ENCODE measurements at places on chromosomes 6 and 20.

DNA sequence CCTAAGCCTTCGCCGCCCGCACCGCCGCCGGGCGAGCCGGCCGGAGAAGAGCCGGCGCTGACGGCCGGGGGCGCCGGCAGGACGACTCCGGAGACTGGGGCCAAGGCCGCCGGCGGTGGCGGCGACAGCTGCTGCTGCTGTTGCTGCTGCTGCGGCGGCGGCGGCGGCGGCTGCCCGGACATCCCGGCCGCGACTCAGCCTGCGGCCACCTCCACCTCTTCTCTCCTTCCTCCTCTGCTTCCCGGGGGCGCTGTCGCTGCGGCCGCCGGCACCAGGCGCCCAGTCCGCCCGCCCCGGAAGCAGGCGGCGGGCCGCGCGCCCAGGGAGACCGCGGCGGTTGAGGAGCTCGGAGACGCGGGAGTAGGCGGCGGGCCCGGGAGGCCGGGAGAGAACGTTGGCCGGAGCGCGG lies 307 bp downstream of the RANBP9 start:
- DNase-seq, result peak; percentile 45

DNA sequence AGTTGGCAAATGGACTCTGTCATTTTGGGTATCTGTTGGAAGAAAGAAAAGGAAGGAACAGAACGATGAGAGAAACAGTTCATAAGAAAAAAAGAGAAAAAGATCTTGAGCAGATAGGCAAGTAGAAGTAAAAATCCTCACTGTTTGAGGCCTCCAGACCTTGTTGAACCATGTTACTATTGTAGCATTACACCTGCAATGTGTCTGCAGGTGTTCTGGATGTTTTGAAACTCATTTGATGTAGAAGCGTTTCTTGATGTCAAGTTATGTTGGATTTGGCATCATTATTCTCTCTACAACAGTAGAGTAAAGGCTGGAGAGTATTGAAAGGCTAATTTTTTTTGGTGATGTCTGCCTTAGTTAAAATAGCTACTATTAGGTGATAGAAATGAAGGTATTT lies 108.7 kb downstream of the CARMIL1 start:
- no peak for DNase-seq

DNA sequence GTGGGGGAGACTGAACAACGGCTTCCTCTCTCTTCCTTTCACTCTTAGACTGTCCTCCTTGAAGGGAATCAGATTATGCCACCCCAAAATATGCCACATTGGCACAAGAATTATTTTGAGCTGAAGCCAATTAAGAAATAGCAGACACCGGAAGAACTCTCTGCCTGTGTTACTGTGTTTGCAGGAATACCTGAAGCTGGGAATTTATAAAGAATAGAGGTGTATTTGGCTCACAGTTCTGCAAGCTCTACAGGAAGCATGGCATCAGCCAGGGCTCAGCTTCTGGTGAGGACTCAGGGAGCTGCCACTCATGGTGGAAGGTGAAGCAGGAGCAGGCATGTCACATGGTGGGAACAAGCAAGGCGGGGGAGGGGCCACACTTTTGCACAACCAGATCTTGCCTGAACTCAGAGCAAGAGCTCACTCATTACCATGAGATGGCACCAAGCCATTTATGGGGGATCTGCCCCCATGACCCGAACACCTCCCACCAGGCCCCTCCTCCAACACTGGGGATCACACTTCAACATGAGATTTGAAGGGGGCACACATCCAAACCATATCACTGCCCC lies 46.0 kb downstream of the PCNA start:
- no peak for DNase-seq

- no peak for DNase-seq
Measured at GRCh38 chr6:21893793-21894192, 300.2 kb downstream of the SOX4 start.

DNA sequence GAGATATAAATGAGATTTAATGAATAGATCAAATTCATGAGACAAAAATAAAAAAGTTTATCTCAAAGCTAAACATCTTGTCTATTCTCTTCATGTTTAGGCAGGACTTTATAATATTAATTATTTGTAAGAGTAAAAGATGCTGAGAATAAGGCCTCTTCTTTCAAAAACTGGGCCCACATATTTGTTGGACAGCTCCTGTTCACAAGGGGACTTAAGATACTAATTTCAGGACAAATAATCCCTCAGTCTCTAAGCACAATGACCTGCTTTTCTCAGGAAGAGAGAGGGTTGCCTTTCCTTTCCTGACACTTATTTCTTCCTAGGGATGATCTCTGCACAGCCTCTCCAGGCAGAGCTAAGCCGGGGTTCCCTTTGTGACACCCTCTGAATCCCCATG lies 43.3 kb downstream of the NOX3 start:
- DNase-seq, result no peak

DNA sequence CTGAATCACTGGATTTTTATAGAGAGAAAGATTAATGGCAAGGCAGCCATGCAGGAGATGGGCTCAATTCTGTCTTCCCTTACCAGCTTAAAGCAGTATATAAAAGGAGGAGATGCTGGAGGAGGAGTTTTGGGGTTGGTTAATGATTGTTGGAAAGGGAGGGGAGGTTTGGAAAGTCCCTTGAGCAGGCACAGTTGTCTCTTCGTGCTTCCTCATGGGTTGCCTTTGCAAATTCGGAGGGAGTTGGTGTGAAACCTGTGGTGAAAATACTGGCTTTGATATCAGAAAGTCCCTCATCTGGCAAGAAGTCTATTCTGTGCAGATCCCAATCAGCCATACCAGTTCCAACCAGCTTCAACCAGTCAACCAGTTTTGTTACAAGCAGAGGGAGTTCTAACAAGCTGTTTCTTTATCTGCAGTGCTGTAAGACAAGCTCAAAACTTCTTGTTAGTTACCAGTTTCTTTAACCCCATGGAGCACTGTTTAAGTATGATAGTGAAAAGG lies 107.0 kb downstream of the HIVEP1 start:
- no peak for DNase-seq

DNA sequence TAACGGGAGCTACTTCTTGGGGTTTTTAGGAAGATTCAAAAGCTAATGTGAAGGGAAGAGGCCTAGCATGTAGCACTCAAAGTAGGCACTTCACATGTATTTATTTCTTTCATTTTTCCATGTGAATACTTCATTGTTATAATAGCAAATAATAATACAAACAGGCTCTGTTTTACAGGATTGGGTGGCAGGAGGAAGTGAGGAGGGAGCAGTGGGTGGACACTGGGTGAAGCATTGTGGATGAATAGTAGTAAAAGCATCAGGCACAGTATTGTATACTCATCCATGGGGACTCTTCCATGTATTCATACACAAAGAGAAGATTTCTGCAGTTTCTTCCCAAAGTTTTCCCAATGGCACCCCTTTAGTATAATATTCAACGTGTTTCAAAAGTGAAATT lies 38.4 kb upstream of the SNRPB2 start:
- no peak for DNase-seq

GRCh38 chr6:102474041-102474807 lies 1080.7 kb downstream of the GRIK2 start:
- no peak for DNase-seq

DNA sequence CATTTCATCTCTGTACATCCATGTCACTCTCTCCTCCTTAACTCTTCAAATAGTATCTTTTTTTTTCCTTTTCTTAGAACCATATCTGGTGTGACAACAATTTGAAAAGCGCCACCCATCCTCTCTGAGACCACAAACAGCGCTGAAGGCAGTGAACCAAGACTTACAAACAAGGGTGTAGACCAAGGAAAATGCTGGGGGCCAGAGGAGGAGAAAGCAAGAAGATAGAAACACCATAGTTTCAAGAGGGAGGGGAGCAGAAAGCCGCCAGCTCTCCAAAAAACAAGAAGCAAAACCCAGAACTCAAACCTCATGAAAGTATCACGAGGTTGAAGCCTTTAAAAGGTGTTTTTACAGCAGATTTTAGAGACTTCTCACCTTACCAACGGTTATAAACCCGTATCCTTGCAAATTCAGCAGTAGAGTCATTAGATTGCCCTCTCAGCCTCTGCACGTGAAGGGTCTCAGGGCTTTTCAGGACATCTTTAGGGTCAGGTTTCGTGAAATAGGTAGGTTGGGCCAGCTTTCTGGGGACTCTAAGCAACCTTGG lies 13.3 kb upstream of the RIPOR2 start:
- DNase-seq, result peak; percentile 40

DNA sequence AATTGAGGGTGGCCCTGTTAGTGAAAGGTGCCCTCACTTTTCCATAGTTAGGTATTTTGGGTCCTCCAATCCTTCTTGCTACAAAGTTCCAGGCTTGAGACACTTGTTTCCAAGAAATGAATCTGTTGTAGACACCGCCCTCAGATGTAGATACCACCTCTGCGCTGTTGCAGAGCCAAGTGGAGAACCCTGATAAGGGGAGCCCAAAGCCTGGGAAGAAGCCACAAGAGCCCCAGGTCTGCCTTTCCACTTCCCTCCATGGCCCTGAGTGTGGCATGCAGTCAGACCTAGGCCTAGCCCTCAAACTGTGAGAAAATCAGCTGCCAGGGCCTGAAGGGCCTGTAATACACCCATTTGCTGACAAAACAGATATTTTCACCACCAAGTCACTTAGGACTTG lies 37.1 kb downstream of the DTD1 start:
- DNase-seq, result no peak

GRCh38 chr6:149371154-149371553 lies 28.9 kb upstream of the SUMO4 start:
- DNase-seq, result no peak

DNA sequence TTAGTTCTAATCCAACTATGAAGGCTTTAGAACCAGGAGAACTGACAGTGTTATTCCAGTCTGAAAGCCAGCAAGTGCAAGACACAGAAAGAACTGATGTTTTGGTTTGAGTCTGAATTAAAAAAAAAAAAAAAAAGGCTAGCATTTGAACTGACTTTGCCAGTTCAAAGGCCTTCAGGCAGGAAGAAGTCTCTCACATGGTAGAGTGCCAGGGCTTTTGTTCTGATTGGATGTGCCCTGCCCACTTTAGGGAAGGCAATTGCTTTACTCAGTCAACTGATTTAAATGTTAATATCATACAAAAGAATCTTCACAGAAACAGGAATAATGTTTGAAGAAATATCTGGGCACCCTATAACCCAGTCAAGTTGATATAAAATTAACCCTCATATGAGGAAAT lies 212.2 kb downstream of the HIVEP2 start:
- no peak for DNase-seq

- DNase-seq, result no peak
Measured at GRCh38 chr6:85416049-85416448, 33.8 kb upstream of the NT5E start.

- no peak for DNase-seq
Measured at GRCh38 chr6:157106487-157106886, 216.8 kb downstream of the TMEM242 start.

DNA sequence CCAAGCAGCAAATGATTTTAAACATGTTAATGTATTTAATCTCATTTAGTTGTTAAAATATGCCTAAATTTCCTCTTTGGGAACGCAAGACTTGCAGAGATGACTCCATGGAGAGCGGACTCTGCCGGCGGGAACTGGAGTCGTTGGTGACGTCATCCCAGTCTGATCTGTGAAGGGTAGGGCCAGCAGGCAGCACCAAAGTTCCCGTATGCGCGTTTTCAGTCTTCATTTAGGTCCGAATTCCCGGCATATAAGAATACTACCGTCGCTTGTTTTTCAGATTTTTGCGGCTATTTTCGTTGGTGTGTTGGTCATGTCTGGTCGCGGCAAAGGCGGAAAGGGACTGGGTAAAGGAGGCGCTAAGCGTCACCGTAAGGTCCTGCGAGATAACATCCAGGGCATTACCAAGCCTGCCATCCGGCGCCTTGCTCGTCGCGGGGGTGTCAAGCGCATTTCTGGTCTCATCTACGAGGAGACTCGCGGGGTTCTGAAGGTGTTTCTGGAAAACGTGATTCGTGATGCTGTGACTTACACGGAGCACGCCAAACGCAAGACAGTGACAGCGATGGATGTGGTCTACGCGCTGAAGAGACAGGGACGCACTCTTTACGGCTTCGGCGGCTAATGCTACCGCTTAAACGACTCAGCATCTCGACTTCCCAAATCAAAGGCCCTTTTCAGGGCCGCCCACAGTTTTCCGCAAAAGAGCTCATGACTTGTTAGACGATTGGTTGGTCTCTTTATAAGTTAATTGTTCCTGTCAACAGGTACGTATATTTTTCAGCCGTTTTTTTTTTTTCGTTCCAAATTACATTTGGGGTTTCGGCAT lies 117.3 kb downstream of the HFE start:
- DNase-seq, result no peak

DNA sequence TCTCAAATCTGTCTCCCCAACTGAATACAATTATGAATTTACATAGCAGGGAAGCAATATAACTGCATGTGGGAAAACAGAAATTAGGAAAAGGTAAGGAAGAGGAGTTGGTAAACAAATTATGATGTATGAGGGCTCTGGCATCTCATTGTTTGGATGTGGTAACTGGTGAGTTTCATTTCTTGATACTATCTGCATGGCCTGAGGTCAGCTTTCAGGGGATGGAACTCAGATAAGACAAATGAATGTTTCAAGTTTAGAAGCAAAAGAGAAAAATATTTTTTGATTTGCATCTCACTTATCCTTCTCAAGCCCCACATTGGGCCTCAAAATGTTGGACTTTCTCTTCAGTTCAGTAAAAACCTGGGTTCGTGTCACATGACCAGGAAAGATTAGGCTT lies 302.2 kb upstream of the GJE1 start:
- DNase-seq, result no peak

- no peak for DNase-seq
Measured at GRCh38 chr20:18794428-18794787, 19.2 kb upstream of the SCP2D1 start.

- DNase-seq, result no peak
Measured at GRCh38 chr6:44659726-44660125, 272.2 kb downstream of the CDC5L start.

- DNase-seq, result no peak
Measured at GRCh38 chr6:13883966-13884365, 40.8 kb upstream of the RNF182 start.

DNA sequence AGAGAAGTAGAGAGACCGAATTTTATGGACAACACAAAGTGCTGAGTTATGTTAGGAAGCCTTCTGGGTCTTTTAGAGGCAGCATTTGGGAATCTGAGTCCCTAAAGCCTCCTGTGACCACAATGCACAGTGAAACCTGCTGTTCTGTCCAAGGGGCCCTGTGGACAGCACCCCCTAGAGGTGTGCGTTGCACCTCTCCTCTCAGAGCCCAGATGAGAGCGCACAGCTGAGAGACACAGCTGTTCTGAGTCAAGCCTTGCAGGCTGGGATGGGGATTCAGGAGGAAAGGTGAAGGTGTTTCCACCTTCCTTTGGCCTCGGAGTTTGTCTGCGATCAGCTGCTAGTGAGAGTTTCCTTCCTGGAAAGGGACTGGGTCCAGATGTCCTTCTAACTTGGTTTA lies 13.0 kb downstream of the PCK1 start:
- DNase-seq, result no peak

- DNase-seq, result no peak
Measured at GRCh38 chr6:151196555-151196954, 43.2 kb upstream of the AKAP12 start.

All from stimulated activated CD8-positive, alpha-beta memory T cell treated with anti-CD3 and anti-CD28 coated beads, Interleukin-4, amount 100 ng/mL, for 1 hour (primary cell).